MM.1S (cell line): ENCODE measurements at places on chromosomes 1 and 21.
A peak's percentile ranks its signal among the peaks of the same experiment; 100 is the strongest.

GRCh38 chr1:15167386-15167785 lies 13.8 kb downstream of the TMEM51 start:
- DNase-seq, result no peak

DNA sequence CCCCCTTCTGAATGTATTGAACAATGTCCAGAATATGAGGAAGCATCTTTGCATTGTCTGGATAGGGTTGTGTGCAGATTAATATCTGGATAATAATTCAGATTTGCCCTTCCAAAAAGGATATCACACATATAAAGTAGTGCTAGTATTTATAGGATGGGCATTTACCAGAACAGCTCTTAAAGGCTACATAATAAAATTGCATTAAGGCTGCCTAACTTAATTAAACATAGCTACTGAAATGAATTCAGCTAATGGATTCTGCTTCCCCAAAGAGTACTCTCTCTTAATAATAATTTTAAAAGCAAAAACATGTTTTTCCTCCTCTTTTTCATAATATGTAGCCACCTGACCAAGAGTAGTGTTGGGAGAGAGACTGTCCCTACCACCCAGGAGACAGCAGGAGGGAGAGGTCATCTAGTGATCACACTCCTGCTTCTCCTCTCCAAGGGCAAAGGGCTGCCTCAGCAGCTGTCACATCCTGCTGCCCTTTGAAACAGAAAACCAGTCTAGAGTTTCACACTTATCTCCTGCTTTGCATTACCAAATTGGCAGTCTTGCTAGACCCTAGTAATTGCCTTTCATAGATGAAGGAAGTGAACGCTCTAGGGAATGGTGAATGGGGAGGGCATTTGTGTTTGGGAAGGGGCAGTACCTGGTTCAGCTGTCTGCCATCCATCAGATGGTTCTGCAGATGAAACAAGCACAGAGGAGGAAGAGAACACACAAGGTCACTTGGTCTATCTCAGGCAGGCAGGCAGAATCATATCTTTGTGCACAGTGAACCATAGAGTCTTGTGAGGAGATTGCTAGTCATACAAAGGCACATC lies 29.3 kb upstream of the DDAH1 start:
- DNase-seq, result peak; percentile 46

DNA sequence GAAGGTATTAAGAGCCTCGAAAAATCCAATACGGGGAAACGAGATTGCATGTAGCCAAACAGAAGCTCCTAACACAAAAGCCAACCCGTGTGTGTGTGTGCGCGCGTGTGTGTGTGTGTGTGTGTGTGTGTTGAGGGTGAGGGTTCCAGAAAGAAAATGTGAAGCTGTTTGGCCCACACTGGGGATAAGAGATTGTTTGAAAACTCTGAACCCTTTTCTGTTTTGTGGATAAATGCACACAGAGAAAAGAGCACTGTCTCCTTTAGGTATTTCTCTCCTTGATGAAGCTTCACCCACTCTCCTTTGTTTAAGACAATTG lies 1.9 kb downstream of the WLS start:
- DNase-seq, result no peak

DNA sequence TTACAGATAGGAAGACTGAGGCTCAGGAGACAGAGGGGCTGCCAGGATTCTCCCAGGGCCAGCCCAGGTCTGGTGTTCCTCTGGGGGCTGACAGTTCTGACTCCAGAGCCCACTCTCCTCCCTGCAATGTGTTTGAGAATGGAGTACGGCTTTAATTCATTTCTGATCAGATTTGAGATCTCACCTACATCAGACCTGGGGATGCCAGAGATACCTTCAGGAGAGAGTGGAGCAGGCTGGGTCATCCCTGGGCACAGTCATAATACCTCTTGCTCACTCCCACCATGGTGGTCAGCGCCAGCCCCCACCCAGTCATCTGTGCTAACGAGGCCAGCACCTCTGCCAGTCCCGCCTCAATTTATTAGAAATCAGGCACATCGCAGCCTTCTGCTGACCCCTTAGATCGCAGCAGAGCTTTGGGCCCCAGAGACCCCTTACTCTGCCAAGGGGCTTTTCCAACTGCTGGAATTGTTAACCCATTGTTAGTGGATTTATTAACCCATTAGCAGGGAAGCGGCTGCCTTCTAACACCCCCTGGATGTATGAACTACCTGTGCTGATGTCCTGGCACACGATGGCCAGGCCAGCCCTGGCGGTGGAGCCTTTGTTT lies 352.1 kb downstream of the MATN1 start:
- DNase-seq, result no peak

- no peak for DNase-seq
Measured at GRCh38 chr1:94651076-94651475, 109.5 kb upstream of the F3 start.
